ENCODE measurements at places on chromosomes 7 and 10.

- DNase-seq = no peak
Measured at GRCh38 chr7:151940048-151940811, 16.0 kb upstream of the GALNTL5 start.

- DNase-seq = no peak
Measured at GRCh38 chr7:16921644-16922257, 40.0 kb upstream of the AGR3 start.

DNA sequence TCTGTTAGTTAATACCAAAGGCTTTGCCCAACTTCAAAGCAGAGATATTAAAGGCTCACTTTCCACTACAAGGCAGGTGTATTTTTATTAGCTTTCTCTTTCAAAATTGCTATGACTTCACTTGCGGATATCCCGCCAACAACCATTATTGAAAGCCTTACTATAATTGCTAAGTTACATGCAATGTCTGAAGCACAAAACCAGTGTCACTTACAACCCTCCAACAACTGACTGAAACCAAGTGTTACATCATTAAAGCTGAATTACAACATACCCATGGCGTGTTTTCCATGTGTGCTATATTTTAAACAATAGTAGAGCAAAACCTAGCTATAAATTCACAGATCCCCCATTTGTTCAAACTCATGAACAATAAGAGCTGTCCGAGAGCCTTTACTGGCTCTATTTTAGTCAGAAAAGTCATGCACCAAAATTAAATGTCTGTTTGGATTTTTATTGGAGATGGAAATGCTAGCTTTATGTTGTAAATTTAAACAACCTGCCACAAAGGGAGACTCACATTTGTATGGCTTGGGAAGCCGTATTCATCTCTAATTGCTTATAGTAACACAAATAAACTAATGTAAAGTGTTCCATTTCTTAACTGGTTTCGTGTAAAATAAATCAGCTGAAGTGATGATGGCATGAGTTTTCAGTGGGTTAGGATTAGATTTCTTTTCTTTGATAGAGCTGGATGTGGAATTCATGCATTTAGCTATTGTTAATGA is 227.1 kb downstream of the AGMO start:
- no peak for DNase-seq

DNA sequence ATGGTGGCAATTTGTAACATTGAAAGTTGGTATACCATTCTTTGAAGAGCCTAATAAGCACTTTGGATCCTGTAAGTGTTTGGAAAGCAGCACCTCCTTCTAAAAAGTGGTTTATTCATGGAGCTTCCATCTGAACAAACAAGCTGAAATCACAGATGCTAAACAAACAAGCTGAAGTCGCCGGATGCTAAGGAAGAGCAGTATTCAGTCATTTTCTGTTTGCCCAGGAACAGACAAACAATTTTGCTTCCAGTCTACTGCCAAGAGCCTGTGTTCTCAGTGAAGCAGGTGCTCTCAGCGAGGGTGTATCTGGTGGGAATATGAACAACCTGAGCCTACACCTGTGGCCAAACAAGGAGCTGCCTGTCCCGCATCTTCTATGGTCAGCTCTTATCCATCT is 6.3 kb downstream of the COL28A1 start:
- no peak for DNase-seq

- no peak for DNase-seq
Measured at GRCh38 chr7:43508461-43508860, 74.4 kb upstream of the STK17A start.
